ENCODE measurements at places on chromosomes 16 and 17.

GRCh38 chr17:81150377-81151077 is 14.8 kb upstream of the PVALEF start:
- no peak for DNase-seq

- no peak for DNase-seq
These were observed 9.6 kb downstream of the POLR2C start for GRCh38 chr16:57471852-57472664.

DNA sequence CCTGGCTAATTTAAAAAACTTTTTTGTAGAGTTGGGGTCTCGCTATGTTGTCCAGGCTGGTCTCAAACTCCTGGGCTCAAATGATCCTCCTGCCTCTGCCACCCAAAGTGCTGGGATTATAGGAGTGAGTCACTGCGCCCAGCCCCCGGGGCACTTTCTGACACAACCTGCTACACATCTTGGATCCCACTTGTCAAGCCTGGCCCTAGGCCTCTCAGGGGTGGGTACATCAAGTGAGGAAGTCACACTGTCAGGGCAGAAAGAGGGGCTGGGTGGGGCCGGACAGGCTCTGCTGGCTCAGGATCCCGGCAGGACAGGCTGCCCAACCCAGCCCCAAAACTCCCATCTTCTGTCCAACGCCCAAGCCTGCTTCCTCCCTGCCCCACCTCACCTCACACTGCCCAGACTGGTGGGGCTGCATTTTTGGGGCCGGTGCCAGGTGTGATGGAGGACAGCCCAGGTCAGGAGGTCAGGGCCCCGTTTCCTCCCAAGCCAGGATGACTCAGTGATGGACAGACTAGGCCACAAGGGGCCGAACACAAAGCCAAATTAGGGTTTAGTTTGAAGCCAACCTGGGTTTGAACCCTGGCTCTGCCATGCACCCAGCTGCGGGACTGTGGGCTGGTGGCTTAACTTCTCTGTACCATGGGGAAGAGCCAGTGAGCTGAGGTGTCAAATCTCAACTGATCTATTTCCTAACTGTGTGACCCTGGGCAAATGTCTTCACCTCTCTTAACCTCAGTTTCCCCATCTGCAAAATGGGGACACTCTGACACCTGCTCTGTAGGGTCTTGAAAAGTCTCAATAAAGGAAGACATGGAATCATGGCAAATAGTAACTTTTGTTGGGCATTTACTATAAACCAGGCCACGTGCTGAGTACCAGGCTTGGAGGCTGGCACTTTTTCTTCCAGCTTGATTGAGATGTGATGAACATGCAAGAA is 8.9 kb upstream of the PPL start:
- DNase-seq = no peak

DNA sequence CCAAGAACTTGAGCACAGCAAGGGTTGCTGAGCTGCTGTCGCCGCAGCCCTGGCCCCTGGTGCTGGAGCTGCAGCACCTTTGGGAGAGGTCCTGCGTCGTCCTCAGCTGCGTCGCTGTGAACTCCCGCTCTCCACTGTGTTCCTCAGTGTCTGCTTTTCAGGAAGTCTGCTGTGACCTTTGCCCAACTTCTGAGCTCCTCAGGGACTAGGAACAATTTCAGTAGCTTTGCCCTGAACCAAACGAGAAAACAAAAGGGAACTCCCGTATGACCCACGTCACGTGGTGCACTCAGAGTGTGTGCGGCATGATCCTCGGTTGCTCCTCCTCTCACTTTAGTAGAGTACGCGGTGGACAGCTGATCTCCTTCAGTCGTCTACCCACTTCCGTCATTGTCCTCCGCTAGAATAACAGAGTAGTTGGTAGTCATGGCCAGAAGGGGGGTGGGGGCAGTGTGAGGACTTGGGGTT is 44.2 kb downstream of the WDR45B start:
- DNase-seq = no peak
